ENCODE measurements at places on chromosomes 12 and 14. TPM values are rescaled to one million over a fixed set of nuclear protein-coding genes. Genes with fewer than 3 reads are reported as not detected.

Gene RTL1
- not detected for total RNA-seq

Gene RBP5
- total RNA-seq: 2.0 TPM

DNA sequence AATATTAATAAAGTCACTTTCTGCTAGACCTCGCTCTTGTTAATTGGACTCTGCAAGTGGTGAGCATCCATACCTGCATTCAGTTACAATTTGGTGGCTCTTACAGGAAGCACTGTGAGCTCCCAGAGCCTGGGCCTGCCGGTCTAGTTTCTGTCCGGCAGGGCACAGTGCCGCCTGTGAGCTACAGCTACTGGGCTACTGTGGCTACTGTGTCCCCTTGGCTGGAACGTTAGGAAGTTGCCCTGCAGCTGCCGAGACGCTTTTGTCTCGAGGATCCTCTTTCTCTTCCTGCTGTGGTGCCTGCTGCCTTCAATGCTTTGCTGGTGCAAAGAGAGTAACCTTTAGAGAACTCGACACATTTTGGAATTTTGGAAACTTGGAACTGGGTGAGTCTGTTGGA, 44.6 kb upstream of the PTGDR start:
- no peak for DNase-seq

GRCh38 chr12:24773996-24774395, 174.9 kb downstream of the BCAT1 start:
- no peak for DNase-seq

DNA sequence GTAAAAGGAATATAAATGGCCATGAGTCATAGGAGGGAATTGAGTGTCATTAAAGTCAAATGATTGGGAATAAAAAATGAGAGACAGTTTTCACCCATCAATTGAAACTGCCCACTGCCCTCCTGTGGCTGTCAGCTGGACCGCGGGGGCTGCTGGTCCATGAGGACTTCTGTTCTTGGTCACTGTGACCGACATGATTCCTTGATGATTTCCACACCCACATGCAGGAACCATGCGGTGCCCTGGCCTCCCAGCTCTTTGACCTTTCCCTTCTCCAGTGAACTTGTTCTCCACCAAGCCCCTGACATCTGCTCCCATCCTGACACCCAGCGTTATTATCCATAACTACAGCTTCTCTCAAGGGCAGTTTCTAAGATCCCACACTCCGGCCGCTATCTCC, 48.4 kb downstream of the C12orf75 start:
- no peak for DNase-seq
